ENCODE measurements at places on chromosomes 16 and 17.

- no peak for DNase-seq
Measured at GRCh38 chr17:68832109-68832802, 122.9 kb downstream of the ABCA8 start.

DNA sequence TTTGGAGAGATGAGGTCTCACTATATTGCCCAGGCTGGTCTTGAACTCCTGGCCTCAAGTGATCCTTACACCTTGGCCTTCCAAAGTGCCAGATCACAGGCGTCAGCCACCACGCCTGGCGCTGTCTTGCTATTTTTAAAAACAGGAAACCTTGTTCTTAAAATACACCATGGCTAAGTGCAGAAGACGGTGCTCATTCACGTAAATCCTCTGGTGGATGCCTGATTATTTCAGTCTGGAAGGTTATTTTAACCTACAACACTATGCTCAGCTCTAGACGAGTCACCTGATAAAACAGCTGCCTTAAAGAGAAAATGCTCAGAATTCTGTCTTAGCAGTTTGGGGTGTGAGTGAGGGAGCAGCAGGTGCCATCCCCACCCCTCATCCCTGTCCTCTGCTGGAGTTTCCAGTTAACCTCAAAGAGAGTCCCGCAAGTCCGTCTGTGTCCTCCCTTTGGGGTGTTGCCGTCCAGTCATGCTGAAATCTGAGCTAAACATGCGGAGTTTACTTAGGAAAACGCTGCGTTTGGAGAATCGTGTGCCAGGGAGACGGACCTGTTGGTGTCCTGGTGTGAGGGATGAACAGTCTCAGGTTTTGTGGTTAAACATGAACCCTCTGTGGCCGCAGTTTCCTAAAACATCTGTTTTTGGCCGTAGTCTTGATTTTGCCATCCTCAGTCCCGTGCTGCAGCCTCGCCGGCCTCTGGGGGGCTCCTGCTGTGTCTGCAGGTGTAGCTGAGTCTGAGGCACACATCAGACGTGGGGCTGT lies 17.1 kb downstream of the SPG7 start:
- no peak for DNase-seq

DNA sequence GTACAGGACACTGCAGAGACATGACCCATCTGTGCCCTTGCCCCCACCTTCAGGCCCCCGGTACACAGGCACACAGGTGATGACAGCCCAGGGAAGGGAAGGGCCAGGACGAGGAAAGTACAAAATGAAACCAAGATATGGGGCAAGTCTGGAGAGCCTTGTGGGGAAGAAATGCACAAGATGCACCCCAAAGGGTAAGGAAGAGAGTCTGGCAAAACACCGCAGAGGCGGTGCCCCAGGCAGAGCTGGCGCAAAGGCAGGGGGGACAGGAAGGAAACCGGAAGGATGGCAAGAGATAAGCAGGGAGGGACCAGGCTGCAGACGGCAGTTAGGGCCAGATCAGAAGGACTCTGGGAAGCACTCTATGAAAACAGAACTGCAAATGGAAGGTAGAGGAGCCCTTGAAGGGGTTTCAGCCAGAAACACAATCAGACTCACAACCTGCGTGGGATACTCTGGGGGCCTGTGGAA lies 81.4 kb downstream of the SLC39A11 start:
- no peak for DNase-seq

- DNase-seq = no peak
Measured at GRCh38 chr16:67764158-67764667, 42.1 kb downstream of the RANBP10 start.

DNA sequence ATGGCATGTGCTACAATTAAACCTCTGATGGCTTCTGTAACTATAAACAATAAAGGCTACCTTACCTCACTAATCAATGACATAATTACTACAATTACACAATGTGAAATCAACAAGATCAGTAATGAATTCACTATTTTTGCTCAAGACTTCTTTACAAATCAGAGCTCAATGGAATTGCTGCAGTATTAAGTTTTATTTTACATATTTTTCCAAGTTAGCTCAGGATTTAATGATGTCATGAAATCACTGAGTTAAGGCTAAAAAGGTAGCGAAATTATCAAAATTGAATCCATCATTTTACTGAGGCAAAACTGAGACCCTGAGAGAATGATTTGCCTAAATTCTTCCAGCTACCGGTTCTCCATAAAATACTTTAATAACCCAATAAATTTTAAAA lies 21.8 kb downstream of the ABCA5 start:
- DNase-seq = no peak

- DNase-seq = no peak
Measured at GRCh38 chr17:21462237-21462636, 86.1 kb downstream of the KCNJ12 start.

DNA sequence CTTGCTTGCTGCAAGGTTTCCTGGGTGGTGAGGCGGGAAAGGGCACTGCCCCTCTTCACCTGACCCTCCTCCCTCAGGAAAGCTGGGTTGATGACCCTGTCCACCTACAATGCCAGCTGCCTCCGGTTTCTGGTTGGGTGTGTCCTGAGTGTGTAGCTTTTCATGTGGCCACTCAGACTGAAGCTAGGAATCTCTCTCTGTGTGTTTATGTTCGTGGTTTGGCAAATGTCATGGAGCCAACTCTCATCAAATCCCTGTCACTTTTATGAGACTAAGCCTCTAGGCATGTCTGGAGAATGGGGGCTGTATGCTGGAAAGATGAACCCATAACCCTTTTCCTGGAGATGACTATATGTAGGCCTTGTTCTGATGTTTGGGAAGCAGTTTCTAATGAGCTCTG lies 17.1 kb downstream of the PLEKHG4 start:
- no peak for DNase-seq

DNA sequence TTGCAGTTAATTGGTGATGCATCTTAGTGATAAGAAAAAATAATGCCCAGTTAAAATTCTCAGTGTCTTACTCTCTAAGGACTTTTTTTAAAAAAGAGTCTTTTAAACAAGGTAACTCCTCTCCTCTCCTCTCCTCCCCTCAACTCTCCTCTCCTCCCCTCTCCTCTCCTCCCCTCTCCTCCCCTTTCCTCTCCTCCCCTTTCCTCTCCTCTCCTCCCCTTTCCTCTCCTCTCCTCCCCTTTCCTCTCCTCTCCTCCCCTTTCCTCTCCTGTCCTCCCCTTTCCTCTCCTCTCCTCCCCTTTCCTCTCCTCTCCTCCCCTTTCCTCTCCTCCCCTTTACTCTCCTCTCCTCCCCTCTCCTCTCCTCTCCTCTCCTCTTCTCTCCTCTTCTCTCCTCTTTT lies 675.9 kb upstream of the RBFOX1 start:
- no peak for DNase-seq

DNA sequence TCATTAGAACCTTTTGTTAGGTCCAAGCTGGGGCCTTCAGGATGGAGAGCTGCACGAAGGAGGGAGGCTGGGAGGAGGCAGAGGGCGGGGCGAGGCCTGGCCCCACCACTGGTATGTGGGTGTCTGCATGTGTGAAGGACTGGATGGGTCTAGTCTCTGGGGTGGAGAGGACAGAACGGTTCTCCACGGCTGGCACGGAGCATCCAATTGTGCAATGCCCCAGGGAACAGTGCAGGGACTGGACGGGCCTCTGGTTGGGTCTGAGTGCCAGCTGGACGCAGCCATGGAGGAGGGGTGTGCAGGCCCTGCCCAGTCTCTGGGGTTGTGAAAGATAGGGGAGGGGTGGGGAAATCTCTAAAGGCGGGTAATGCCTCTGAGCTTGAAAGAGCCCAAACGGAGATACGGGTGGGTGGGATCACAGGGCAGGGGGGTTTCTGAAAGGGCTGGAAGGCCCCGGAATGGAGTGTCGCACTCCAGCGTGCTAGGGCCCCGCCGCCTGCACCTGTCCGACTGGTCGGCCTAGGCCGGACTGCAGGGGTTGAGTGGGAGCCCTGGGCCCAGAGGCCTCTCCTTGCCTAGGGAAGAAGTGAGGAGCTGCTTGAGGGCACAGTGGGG lies 1.6 kb downstream of the PPL start:
- DNase-seq = no peak

DNA sequence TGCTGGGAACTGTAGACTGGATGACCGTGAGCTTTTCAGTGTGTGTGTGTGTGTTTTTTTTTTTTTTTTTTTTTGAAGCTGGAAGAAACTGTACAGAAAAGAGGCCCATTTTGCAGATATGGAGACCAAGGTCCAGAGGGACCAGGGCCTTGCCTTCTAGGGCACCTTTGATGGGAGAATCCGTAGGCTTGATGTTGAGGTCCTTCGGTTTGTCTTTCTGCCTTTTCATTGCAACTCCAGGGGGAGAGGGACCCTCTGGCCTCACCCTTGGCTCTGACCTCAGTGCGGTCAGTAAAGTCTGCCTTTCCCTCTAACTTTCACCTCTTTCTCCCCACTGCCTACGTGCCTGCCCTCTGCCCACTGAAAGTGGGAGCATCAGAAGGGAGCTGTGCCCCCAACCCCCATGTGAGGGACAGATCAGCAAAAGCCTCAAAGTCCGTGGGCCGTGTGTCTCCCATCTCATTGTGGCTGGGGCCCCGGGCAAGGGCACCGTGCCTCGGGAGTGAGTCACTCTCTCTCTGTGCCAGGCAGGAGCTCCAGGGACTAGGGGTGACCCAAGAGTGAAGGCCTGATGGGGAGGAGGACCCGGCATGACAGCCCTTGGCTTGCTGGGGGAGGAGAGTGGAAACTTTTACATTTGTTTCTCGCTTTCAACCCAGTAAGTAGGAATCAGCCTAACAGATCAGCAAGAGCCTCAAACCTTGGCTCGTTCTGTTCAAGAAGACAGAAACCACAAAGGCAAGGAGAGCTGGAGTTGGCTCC lies 123.6 kb downstream of the CMIP start:
- no peak for DNase-seq

DNA sequence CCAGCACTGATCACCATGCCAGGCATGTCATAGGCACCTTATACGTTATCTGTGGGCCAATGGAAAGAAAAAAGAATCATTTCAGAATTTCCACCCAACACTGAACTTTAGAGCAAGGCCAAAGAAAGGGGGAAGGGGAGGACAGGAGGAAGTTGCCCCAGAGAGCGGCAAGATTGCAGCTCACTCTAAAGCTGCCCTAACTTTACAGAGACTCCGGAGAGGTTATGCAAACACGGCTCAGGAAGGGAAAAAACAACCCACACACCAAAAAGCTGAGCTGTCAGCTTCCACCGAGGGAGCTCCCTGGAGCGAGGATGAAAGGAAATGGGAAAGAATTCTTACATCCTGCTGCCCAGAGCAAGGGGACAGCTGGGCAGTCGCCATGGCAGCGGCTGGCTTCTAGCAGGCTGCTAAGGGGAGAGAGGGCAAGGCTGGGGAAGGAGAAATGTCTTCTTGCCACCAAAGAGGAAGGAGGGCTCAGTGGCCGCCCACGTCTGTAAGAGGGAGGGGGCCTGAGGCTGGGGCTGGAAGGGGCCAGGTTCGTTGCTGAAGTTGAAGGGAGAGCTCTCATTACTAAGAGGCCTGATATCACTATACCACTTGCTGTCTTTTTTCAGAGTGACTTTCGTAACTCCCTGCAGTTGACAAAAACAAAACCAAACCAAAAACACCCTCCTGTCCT lies 18.2 kb downstream of the COTL1 start:
- DNase-seq = peak; percentile 55

All from stimulated activated CD4-positive, alpha-beta T cell treated with anti-CD3 and anti-CD28 coated beads, Interleukin-2, amount 100 ng/mL, for 4 hours (primary cell).